Activated CD4-positive, alpha-beta T cell treated with anti-CD3 and anti-CD28 coated beads, Interleukin-2, amount 50 U/mL, for 16 hours (primary cell): ENCODE measurements at places on chromosomes 2 and 18.

GRCh38 chr2:85584857-85585780 lies 888 bp downstream of the VAMP5 start:
- DNase-seq = peak; percentile 46

DNA sequence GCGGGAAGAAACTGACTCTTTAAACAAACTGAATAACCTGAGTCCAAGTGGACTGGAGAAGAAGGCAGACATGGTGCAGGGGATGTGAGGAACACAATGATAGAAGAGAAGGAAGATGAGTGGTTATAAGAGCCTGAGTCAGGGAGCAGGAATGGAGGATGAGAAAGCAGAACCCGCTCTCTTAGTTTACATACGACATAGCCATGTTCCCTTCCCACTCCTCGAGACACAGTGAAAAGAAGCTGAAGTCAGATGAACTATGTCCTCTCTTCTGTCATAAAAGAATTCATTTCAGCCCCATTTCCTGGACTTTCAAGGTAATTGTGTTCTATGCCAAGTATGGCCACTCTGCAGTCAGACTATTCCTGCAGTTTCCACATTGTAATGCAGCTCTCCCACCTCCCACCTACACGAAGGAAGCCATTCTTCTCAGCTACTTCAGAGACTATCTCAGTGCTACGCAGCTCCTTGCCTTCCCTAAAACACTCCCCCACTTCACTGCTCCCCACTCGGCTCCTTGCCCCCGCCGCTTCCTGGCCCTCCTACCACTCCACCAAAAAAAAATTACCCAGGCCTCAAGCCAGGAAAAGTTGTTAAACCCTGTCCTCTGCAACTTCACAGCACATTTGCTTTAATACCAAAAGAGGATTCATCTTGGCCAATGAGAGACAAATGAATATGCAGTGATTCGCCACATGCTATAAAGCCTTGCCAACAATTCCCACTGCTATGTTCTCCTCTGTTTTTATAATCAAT lies 323.4 kb upstream of the EPHA4 start:
- no peak for DNase-seq

GRCh38 chr2:143564419-143564818 lies 435.2 kb downstream of the ARHGAP15 start:
- no peak for DNase-seq

- DNase-seq = no peak
Observed at GRCh38 chr2:96396095-96396494, 60.5 kb downstream of the NCAPH start.

DNA sequence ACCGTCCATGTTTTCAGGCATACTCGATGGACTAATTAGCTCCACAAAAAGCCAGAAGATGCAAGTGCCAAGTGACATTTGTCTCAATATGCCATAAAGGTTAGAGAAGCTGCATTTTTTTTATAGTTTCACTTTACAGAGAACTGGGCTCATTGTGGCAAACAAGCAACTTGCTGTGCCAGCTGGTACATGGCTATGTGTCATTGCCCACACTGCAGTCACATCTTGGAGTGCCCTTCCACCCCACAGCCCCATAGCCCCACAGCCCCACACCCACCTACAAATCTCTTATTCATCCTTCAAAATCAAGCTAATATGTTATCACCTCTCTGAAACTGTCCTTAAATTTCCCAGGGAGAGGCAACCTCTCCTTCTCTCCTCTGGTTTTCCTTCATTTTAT lies 451.9 kb downstream of the ARHGAP15 start:
- no peak for DNase-seq

- DNase-seq = peak; percentile 95
Observed at GRCh38 chr2:39216346-39217191, 27.2 kb downstream of the CDKL4 start.

GRCh38 chr2:152134488-152135280 lies 35.8 kb upstream of the CACNB4 start:
- DNase-seq = peak; percentile 81

DNA sequence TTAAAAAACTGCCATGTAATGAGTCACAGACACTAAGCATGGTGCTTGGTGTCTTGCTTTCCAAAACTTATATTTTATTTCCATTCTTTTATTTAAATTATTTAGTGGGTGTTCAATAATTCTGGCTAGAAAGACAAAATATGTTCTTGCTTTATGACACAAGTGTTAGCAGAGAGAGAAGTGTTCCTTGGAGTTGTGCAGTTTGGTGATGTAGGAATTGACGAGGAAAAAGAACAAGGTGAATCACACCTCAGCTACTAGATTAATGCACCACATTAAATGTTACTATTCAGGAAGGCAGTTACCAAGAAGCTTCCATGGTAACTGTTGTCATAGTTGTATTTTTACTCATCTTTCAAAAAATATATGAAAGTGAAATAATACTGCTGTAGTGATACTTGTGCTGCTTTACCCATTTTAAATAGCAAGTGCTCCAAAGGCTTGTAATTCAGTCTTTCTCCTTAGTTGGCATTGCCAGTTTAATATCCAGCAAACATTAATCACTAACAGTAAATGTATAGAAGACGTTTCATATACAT lies 28.3 kb downstream of the ADAM23 start:
- DNase-seq = peak; percentile 3

GRCh38 chr2:21372654-21373053 lies 248.9 kb downstream of the TDRD15 start:
- no peak for DNase-seq

- DNase-seq = no peak
Observed at GRCh38 chr2:58928973-58929372, 687.8 kb upstream of the FANCL start.

DNA sequence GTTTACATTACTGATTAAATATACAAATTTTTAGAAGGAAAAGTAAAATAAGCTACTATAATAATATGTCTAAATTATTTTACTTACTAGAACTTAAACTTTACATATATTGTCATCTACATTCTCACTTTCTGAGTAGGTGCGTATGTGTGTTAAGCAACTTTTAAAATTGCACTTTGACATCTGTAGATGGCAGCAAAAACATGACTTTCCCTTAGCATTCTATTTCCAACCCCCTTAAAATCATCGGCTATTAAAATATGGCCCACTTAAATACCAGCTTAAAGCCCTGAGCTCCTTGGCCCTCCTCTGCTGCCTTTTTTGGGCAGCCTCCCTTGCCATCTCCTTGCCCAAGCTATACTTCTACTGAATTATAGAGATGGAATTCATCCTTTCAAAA lies 78.0 kb downstream of the UPP2 start:
- DNase-seq = no peak

GRCh38 chr18:75036917-75037688 lies 171.8 kb downstream of the PTGR3 start:
- DNase-seq = no peak

DNA sequence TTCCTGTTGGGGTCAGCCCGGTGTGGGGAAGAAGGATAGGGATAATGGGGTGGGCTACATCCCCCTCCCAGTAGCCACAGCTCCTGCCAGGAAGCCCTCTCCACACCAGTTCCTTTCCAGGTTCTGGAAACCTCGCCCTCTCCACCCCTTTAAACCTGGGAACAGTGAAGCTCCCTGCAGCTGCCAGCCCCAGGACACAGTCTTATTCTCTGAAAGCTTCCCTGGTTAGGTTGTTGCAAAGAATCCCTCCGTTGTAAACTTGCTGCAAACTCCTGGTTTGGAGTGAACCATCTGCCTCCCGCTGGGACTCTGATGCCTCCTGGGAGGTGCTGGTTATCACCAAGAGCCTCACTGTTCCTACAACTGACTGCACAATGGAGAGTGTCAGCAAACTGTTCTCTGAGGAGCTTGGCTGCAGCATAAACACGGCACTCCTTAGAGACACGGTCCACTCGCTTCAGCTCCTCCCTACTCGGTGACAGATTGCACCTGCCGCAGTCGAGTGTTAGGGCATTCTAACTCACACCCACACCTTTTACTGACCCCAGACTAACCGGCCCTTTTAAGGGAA lies 261.8 kb upstream of the RAB6C start:
- no peak for DNase-seq

DNA sequence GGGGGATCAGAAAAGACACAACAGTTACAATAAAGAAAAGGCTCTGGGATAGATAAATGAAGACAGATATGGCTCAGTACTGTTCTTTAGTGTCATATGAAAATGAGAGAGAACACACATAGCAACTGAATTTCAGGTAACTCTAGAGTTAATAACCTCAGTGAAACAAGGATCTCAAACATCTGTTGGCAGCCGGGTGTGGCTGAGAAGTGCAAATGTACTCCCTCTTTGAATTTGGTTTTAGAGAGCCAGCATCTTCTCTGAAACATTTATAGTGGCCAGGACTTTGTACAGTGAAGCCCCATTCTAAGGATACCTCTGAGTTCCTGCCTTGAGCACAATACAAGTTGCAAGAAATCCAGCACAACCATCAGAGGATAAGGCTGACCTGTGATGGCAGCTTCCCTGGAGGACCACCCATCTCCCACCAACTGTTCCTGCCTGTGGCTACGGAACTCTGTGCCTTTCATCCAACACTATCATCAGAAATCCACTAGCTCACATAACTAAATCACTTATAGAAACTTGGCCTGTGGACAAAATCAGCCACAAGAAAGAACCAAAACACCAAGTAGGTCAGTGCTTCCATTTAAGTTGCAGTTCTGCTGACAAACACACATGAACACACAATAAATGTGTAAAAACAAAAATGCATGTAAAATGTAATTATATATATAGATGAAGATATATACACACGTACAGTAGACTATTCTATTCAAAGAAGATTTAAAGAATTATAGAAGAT lies 37.3 kb upstream of the PEX13 start:
- DNase-seq = no peak

DNA sequence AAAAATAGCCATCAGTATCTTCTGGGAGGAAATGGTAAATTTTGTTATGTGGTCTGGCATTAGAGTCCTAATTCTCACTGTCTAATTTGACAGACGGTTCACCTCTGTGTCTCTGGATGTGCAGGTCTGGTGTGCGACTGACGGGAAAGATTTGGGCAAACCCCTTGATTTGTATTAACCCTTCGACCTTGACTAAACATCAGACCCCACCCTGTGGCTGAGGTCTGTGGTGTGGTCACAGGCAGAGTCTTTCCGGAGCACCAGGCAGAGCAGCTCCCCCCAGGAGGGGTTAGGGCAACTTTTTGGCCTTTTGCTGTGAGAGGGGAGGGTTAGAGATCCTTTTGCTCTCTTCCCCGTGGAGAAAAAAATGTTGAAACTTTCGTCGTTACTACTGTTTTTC lies 6.4 kb downstream of the TWIST2 start:
- DNase-seq = no peak

DNA sequence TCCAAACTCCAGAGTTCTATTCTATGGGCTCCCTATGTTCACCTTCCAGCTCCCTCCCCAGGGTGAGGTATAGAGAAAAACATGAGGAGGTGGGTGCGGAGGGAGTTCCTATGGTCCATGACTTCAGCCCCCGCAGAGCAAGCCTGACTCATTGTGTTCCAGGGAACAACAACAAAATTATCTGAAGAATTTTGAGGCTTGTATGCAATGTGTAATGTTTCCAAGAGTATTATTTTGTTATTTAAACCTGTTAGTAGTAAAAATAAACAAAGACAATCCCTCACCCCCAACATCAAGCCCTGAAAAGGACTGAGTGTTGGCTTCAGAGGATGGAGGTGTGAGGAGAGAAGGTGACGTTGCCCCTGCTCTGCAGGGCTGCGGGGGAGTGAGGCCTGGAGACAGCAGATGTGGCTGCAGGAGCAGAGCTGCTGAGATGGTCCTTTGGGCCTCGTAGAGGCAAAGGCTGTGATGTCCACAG lies 29.0 kb downstream of the LAMA3 start:
- no peak for DNase-seq
